ENCODE measurements at places on chromosomes 6 and 20.

DNA sequence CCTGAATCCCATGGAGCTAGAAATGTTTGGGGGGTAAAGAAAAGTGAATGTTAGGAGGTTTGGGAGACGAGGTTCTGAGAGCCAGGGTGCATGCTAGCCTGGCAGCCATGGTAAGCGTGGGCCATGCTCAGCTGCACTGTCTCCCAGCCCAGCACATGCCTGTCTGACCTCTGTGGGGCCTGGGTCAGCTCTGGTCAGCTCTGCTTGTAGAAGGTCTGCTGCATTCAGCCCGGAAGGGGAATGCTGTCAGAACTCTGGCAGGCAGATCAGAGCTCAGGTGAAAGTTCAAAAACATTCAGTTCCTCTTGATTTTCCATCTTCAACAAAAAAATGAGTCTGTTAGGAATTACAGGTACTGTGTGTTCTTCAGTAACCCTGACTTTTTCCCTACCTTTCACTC is 5.8 kb upstream of the GNRH2 start:
- H3K36me3 ChIP-seq = peaks cover 65% of the 10 kb centered on the region
- H3K4me3 ChIP-seq = no peak overlapping the region
- no peaks in the 10 kb centered on the region for H3K4me1 ChIP-seq
- no peak for DNase-seq

DNA sequence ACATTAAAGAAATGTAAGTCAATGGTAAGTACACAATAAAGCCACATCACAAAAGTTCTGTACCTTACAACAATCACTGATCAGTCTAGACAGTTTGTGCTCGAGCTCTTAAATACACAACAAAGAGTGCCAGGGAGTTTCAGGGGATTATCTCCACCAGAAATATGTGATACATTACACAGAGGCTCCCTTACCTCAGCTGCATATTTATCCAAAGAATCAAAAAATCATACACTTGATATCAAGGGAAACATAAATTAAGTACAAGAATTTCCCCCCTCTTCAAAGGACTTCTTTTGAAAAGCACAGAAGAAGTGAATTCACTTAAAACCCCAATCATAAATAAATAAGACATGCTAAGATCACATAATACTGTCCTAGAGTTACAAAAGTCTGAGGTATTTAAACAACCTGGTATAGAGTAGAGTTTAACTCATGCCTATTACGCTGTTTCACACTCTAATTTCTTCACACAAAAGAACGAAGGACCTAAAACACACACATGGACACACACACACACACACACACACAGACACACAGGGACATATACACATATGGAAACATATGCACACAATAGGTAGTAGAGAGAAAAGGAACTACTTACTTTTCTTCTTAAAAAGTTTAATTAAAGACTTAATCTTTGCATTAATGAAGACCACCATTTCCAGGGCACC is 528 bp downstream of the NHSL1 start:
- no peak overlapping the region for H3K4me3 ChIP-seq
- H3K27ac ChIP-seq = no peak overlapping the region
- H3K36me3 ChIP-seq = no peaks in the 10 kb centered on the region
- no peaks in the 10 kb centered on the region for H3K4me1 ChIP-seq

DNA sequence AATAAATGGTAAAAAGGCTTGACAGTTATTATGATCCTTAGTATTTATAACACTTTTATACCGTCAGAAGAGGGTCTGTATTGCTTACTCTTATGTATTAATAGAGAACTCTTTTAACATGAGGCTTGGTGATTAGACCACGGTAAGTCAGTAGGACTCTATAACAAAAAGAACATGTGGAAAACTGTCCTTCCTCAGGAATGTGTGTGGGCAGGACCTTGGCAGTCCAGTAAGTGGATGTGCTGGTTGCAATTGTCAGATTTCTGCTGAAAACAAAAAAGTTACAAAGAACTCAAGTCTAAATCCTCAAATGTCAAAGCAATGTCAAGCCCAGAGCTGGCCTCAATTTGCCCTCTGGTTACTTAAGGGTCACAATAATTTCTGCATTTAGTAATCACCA is 81.1 kb downstream of the PLCG1 start:
- no peaks in the 10 kb centered on the region for H3K27me3 ChIP-seq
- H3K36me3 ChIP-seq = no peaks in the 10 kb centered on the region
- H3K27ac ChIP-seq = no peak overlapping the region
- no peak for DNase-seq

GRCh38 chr20:38221119-38221589 is 39.4 kb downstream of the KIAA1755 start:
- no peak overlapping the region for H3K4me3 ChIP-seq
- no peak overlapping the region for H3K27ac ChIP-seq
- peaks cover 5% of the 10 kb centered on the region for H3K4me1 ChIP-seq
- H3K36me3 ChIP-seq = no peaks in the 10 kb centered on the region

DNA sequence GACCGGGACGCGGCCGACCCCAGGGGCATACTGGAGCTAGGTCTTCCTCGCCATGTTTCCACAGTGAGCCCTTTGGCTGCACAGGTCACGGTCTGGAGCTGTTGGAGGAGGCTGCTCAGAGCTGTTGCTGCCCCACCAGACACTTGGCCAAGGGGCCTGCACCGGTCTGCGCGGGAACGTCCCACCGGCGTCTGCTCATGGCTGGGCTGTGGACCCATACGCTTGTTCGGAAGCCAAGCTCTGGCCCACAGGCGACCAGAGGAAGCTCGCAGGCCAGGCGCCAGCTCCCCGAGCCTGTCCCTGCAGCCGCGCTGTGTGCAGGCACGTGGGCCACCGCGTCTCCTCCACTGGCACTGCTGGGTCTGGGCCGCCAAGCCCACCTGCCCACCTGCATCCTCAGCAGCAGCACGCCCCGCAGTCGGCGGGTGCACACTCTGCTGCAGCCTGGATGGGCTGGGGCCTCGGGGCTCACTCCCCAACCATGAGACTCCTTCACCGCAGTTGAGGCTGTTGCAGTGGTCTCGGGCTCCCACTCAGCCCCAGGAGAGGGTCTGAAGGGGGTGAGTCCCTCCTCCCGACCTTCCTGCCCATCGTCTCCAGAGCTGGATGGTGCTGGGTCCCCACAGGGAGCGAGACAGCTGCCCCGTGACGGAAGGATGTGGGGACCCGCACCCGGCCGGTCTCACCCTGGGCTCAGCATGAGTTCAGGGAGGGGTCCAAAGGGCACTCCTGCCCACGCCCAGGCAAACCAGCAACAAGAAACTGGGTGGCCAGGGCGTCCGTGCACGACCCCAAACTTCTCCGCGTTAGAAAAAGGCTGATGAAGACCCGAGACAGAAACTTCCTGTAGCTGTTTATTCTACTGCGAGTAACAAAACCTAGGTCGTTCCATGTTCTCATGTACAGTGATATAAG is 15.5 kb upstream of the TCFL5 start:
- H3K36me3 ChIP-seq = peaks cover 21% of the 10 kb centered on the region
- no peak for DNase-seq
- peaks cover 30% of the 10 kb centered on the region for H3K4me1 ChIP-seq

DNA sequence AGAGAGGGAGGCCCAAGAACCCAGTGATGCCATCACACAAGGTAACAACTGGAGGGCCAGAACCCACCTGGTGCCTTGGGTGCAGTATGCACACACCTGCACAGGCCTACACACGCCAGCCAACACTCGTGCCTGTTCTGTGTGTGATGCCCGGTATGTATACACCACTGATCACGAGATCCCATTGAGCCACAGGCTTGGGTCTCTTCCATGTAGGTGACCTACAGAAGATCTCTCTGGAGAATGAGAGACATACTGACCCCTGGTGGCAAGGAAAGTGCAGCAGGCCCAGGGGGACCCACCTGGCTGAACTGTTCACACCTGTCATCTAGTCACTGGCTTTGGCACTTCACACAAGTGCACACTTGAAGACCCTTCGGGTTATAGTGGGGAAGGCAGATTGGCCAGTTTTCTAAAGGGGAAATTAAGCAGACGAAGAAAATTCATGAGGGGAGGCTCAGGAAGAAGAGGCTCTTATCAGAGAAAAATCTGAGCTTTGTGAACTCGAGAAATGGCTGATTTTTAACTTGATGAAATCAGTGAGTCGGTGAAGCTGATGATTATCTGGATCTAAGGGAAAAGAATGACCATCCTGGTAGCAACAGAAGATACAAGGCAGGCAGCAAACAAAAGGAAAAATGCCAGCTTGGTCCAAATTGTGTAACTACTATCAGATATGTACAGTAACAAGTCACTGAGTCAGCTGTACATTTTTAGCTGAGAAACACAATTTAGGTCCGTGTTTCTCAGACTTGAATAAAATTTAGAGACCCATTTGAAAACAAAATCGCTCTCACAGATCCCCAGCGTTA is 69.1 kb upstream of the PBOV1 start:
- H3K36me3 ChIP-seq = no peaks in the 10 kb centered on the region
- H3K27me3 ChIP-seq = no peaks in the 10 kb centered on the region
- H3K4me1 ChIP-seq = no peaks in the 10 kb centered on the region
- H3K27ac ChIP-seq = no peak overlapping the region

DNA sequence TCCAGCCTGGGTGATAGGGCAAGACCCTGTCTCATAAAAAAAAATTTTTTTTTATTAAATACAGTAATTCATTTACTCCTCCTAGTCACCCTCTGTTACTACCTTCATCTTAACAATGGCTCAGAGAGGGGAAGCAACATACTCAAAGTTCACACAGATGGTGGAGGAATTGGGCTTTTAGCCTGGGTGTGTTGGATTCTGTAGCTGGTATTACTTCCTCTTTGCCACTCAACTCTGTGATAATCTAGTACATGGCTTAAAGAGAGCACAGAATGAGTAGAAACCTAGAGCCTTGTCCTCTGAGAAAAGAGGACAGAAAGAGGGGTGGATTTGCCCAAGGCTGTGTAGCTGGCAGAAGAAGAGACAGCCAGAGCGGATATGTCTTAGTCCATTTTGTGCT is 96.6 kb downstream of the DLGAP4 start:
- no peak overlapping the region for H3K27ac ChIP-seq
- H3K4me1 ChIP-seq = no peaks in the 10 kb centered on the region
- no peaks in the 10 kb centered on the region for H3K36me3 ChIP-seq
- peaks cover 9% of the 10 kb centered on the region for H3K27me3 ChIP-seq
- H3K4me3 ChIP-seq = no peak overlapping the region

- no peaks in the 10 kb centered on the region for H3K27me3 ChIP-seq
- no peak overlapping the region for H3K27ac ChIP-seq
- no peaks in the 10 kb centered on the region for H3K36me3 ChIP-seq
- no peak overlapping the region for H3K4me3 ChIP-seq
- DNase-seq = no peak
- H3K4me1 ChIP-seq = no peaks in the 10 kb centered on the region
These were observed 2.0 kb downstream of the UNC93A start for GRCh38 chr6:167293088-167293589.

GRCh38 chr20:48709744-48710143 is 118.1 kb downstream of the PREX1 start:
- H3K4me3 ChIP-seq = no peak overlapping the region
- no peak for DNase-seq
- H3K27ac ChIP-seq = no peak overlapping the region

GRCh38 chr6:74932232-74932888 is 273.5 kb downstream of the COL12A1 start:
- H3K27ac ChIP-seq = no peak overlapping the region
- H3K27me3 ChIP-seq = no peaks in the 10 kb centered on the region
- no peak overlapping the region for H3K4me3 ChIP-seq
- no peak for DNase-seq
- H3K4me1 ChIP-seq = no peaks in the 10 kb centered on the region

DNA sequence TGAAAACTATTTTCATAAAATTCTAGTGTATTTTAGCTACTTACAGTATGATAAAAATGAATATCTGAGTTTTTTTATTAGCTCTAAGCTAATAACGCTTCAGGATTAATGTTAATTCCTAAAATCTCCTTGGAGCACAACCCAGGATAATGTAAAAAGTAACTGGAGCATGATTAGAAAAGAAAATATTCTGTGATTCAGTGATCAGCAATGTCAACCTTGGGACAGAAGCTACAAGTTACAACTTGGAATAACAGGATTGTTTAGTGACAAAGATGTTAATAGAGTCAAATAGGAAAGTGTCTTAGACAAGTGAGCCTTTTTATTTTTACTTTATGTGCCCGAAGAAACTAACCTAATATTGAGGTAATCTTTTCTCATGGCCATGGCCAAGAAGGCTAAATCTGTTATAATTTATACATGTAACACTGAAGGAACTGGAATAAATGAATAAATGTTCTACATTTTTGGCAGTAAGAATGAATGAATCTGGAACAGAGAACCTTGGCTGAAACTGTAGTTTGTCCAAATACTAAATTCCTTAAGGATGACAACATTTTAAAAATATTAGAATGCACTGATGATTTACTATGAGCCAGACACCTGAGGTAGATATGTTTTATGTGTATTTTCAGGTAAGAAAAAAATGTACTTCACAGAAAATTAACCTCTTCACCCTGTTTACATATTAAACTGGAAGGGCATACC is 994.0 kb downstream of the GRIK2 start:
- no peak overlapping the region for H3K27ac ChIP-seq
- no peaks in the 10 kb centered on the region for H3K27me3 ChIP-seq
- H3K36me3 ChIP-seq = no peaks in the 10 kb centered on the region
- DNase-seq = no peak
- no peak overlapping the region for H3K4me3 ChIP-seq
- no peaks in the 10 kb centered on the region for H3K4me1 ChIP-seq

GRCh38 chr20:46700481-46700880 is 9.0 kb upstream of the SLC2A10 start:
- no peak overlapping the region for H3K4me3 ChIP-seq
- no peaks in the 10 kb centered on the region for H3K27me3 ChIP-seq
- no peaks in the 10 kb centered on the region for H3K4me1 ChIP-seq

- H3K36me3 ChIP-seq = peaks cover 16% of the 10 kb centered on the region
- peak within 1 kb of the TSS; percentile 99 for H3K4me3 ChIP-seq
- peak; percentile 81 for DNase-seq
- H3K27ac ChIP-seq = peak within 1 kb of the TSS; percentile 89
These were observed at the start of gene EHMT2 for GRCh38 chr6:31897612-31898382. EHMT2 (minus strand) TSS chr6:31897698; CDS start chr6:31897677, 21 bp downstream.

DNA sequence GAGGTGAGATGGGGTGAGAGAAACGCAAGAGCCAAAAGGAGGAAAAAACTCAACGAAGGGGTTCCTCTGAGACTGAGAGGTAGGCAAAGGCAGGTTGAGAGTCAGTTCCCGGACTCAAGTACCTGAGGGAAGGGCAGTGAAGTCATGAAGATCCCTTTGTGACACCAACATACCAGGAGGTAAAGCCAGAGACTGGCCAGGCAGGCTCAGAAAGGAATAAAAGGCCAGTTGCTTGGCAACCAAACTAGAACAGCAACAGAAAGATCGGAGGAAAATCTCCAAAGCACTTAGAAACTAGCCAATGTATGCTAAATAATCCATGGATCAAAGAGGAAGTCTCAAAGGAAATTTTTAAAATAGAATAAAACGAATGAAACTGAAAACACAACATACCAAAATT is 209.8 kb upstream of the PROKR2 start:
- no peak overlapping the region for H3K4me3 ChIP-seq
- H3K4me1 ChIP-seq = peaks cover 13% of the 10 kb centered on the region
- DNase-seq = no peak
- no peaks in the 10 kb centered on the region for H3K36me3 ChIP-seq

- H3K4me1 ChIP-seq = peaks cover 32% of the 10 kb centered on the region
- no peak overlapping the region for H3K4me3 ChIP-seq
- no peaks in the 10 kb centered on the region for H3K27me3 ChIP-seq
These were observed 12.7 kb downstream of the SLA2 start for GRCh38 chr20:36633285-36633772.

- no peak overlapping the region for H3K4me3 ChIP-seq
- H3K27ac ChIP-seq = no peak overlapping the region
- H3K4me1 ChIP-seq = no peaks in the 10 kb centered on the region
- peaks cover 89% of the 10 kb centered on the region for H3K36me3 ChIP-seq
- H3K27me3 ChIP-seq = no peaks in the 10 kb centered on the region
These were observed 60.2 kb downstream of the MYH7B start for GRCh38 chr20:35015863-35016193.

GRCh38 chr6:4563156-4563555 is 213.0 kb upstream of the CDYL start:
- no peak for DNase-seq
- no peaks in the 10 kb centered on the region for H3K27me3 ChIP-seq
- no peak overlapping the region for H3K27ac ChIP-seq
- H3K4me1 ChIP-seq = no peaks in the 10 kb centered on the region
- H3K36me3 ChIP-seq = no peaks in the 10 kb centered on the region
